GM13976 (cell line): ENCODE measurements at places on chromosomes 5 and 9.

- peak; percentile 88 for DNase-seq
Measured at GRCh38 chr9:130243015-130243881, 22.3 kb upstream of the HMCN2 start.

DNA sequence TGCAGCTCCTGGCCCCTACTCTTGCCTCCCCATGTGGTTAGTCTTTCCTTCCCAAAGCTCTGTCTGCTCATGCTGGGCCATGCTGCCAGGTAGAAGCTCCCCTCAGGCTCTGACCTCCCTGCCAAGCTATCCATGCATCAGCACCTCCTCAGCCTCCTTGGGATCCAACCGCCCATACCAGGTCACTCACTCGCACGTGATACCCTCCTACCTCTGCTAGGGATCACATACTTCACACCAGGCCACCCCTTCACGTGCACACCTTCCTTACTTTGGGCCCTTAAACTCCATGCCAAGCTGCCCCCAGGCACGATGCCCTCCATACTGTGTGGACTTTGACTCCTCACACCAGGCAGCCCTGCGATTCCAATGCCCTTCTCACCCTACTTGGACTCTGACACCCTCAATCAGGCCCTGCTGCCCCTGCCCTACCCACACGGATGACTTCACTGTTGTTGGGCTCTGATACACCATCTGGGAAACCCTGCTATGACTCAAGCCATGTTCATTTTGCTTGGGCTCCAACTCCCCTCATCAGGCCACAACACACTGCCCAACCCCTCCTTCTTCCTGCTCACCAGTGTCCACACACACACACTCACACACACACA lies 34.1 kb downstream of the ZNF483 start:
- DNase-seq: no peak

DNA sequence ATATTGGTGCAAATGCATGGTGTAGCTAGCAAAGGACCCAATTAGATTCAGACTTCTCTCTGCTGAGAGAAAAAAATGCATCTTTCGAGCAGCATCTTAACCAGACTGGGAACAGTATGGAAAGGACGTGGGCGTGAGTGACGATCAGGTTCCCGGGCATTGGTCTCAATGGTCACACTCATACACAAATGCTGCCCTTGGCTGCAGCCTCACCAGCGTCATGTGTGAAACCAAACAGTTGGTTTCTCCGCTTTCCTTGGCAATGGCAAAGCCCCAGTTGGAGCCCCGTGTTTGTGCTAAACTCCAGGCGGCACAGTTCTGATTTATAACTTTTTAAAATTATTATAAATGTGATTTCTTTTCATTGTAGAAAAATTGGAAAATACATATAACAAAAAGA lies 237.8 kb downstream of the SEC61B start:
- no peak for DNase-seq

DNA sequence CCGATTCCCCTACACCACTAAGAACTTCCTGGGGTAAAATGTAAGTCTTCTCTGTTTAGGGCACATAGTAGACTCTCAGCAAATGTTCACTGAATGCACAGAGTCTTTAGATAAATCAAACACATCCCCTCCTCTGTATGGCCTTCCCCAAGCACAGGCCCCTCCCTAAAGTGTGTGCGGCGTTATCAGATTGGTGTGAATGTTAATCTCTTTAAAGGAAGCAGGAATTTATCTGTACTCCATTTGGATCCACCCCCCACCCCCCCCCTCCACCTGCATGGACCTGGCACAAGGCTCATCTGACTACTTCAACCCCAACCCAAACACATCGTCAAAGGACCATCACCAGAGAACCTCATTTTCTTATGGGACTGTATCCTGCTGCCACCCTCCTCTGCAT lies 6.3 kb downstream of the PCDH1 start:
- DNase-seq: no peak

DNA sequence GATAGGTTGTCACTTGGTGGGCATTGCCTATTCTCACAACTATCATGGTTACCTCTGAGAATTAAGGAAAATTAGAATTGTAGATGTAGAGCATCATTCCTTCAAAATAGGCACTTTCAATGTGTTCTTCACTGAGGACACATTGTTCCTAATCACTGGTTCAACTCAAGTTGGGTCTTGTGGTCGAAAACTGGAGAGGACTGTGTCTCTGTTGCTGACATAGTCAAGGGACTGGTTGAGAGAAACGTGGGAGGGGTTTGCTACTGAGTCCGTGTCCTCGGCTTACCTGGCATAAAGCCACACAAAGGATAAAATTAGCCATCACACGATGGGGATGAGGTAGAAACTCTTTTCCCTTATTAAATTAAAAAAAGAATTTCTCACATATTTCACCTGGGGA lies 205.9 kb upstream of the CD180 start:
- DNase-seq: no peak
